ENCODE measurements at places on chromosomes 4 and X.

GRCh38 chr4:13527981-13528820 lies 16.1 kb downstream of the NKX3-2 start:
- DNase-seq: no peak
- H3K4me3 ChIP-seq: no peak overlapping the region
- H3K4me1 ChIP-seq: peaks cover 17% of the 10 kb centered on the region

- no peaks in the 10 kb centered on the region for H3K27me3 ChIP-seq
- H3K27ac ChIP-seq: no peak overlapping the region
- peaks cover 14% of the 10 kb centered on the region for H3K36me3 ChIP-seq
- H3K4me1 ChIP-seq: no peaks in the 10 kb centered on the region
- no peak overlapping the region for H3K4me3 ChIP-seq
- no peak for DNase-seq
Measured at GRCh38 chr4:3201718-3202702, 46.9 kb upstream of the MSANTD1 start.

- H3K27ac ChIP-seq: no peak overlapping the region
- DNase-seq: no peak
- H3K36me3 ChIP-seq: no peaks in the 10 kb centered on the region
Measured at GRCh38 chr4:23916282-23916681, 26.4 kb upstream of the PPARGC1A start.

DNA sequence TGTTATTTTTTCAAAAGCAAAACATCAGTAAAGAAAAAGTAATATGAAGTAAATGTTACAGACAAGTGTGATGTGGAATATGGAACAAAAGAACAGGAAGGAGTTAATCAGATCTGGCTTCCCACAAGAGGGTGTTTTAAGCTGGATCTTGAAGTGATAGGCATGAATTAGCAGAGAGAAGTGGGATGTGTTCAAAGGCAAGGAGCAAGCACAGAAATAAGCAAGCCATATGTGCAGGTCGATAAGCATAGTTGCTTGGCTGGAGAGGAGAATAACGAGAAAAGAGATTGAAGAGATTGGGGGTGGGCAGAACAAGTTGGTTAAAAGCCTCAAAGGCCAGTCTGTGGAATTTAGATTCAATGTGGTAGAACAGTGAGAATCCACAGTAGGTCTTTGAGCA lies 60.9 kb upstream of the PRPS1 start:
- no peaks in the 10 kb centered on the region for H3K36me3 ChIP-seq
- H3K27ac ChIP-seq: no peak overlapping the region
- no peaks in the 10 kb centered on the region for H3K4me1 ChIP-seq
- no peak overlapping the region for H3K4me3 ChIP-seq
- no peak for DNase-seq
- no peaks in the 10 kb centered on the region for H3K27me3 ChIP-seq

All from thoracic aorta (tissue), 2 donors.